ENCODE measurements at places on chromosomes 3 and 15.

DNA sequence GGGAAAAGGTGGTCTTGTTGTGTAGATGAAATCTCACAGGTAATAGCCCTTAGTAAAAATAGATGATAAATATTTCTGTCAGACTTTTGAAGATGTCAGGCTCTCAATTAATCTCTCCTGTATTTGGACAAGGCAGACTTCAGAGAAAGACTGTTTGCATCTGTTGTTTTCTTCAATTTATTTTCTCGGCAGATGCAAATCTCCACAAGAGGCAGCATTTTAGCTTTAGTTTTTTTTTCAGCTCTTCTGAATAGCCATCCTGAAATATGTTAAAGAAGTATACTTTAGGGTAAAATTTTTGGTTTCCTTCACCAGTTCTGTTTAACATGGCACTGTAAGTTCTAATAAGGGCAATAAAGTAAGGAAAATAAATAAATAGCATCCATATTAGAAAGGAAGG, 685.1 kb downstream of the SI start:
- DNase-seq = no peak

DNA sequence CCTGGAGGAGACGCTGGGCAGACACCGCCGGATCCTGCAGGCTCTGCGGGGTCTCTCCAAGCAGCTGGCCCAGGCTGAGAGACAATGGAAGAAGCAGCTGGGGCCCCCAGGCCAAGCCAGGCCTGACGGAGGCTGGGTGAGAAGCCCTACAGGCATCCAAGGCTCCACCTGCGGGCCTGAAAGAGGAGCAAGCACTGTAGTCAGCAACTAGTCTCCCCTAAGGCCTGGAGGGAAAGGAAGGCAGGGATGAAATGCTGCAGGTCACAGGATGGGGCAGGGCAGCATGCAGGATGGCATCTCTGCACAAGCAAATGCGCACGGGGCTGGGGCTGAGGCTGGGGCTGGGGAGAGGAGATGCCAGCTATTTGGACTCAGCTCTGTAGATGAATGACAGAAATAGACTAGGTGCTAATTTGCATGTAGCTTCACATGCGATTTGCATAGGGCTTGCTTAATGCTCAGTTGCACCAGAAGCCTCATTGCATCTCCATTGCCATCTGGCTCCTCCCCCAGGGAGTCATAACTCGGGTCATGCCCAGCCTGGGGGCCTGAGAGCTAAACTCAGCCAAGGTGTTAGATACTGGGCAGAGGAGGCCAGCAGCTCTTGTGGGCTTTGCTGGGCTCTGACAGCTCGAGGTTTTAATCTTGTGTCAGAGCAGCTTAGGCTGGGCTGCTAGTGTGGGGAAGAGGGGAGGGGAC, 5.2 kb upstream of the CPLX3 start:
- no peak for DNase-seq

- no peak for DNase-seq
Measured at GRCh38 chr3:64354956-64355355, 129.7 kb upstream of the PRICKLE2 start.

- no peak for DNase-seq
Measured at GRCh38 chr3:3170998-3171397, 8.5 kb downstream of the CRBN start.

GRCh38 chr15:61480295-61480694, 251.2 kb upstream of the RORA start:
- DNase-seq = no peak

- no peak for DNase-seq
Measured at GRCh38 chr3:185030951-185031350, 121.9 kb downstream of the C3orf70 start.

DNA sequence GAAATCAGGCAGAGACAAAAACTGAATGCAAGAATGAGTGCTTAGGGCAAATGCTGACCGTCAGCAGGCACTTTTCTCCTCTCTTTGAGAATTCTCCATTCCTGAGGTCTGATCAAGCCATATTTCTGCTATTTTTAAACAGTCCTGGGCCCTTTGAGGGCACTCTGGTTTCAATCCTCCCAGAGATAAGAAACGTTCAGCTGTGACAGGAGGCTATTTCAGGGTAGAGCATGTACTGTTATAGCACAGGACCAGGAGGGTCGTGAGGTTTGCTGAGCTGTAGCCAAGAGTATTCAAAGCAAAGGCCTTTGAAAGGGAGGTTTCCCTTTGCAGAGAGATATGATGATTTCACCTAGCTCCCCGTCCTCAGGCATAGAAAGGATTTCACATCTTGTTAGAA, 39.6 kb upstream of the PDZRN3 start:
- no peak for DNase-seq

DNA sequence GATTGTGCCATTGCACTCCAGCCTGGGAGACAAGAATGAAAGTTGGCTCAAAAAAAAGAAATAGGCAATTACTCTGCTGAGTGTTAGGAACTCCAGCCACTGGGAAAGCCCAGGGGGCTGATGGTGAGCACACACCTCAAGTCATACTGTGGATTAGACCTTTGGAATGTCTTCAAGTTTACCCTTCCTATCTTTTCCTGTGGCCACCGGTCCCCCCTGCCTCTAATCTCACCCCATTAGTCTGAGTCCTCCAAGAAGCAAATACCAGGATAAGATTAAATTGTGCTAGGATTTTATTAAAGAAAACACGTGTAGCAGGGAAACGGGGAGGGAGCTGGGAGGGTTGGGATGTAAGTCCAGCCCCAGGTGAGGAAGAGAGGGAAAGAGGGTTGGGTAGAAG, 31.6 kb downstream of the TMEM40 start:
- no peak for DNase-seq

DNA sequence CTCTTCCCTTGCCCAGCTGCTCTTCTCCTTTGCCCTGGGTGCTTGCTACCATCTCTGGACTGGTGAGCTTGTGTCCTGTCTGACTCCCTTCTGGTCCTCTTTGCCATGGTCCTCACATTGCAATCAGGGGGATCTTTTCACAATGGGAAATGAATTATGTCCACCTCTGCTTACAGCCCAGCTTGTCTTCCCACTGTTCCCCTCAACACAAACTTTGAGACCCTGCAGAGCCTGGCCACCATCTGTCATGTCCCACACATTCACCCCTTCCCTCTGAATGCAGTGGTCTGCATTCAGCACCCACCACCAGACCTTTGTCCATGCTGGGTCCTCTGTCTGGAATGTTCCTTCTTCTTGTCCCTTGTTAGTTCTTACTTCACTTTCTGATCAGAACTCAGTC, 100.5 kb downstream of the ABHD5 start:
- DNase-seq = no peak

DNA sequence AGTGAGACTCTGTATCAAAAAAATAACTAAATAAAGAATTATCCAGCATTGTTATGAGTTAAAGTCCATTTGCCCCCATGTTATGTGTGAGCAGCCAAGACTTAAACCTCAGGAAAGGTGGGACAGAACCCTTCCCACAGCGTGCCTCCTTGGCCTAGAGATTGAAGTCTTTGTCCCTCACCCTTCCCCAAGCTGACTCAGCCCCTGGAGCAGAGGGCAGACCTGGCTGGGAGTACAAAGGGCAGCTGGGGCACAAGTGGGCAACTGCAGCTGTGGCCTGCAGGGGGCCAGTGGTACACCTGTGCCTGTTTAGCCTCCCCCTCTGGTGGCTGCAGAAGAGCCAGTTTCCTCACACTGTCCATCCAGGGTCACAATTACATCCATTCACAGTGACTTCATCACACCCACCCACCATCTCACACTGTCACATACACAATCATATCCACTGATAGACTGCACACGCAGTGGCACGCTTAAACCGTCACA, 940 bp upstream of the ACY1 start:
- no peak for DNase-seq

DNA sequence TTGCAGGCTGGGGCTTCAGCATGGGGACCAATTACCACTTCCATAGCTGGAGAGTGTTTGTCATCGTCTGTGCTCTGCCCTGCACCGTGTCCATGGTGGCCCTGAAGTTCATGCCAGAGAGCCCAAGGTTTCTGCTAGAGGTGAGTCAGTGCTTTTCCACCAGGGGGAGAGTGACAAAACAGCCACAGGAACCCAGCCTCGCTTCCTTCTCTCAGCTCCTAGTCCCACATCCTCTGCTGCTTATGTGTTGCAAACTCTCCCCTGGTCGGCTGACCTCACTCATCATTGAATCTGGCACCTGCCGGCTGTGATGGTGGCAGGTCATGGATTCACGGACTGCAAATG, 158.3 kb downstream of the SV2B start:
- DNase-seq = no peak

- no peak for DNase-seq
Measured at GRCh38 chr3:42902257-42902656, 3.7 kb upstream of the ZNF662 start.

All from stimulated activated CD4-positive, alpha-beta T cell treated with anti-CD3 and anti-CD28 coated beads, Interleukin-4, amount 100 ng/mL, for 48 hours (primary cell).